Suppressor macrophage treated with lipopolysaccharide for 4 hours (primary cell): ENCODE measurements at places on chromosomes 12 and 14.

DNA sequence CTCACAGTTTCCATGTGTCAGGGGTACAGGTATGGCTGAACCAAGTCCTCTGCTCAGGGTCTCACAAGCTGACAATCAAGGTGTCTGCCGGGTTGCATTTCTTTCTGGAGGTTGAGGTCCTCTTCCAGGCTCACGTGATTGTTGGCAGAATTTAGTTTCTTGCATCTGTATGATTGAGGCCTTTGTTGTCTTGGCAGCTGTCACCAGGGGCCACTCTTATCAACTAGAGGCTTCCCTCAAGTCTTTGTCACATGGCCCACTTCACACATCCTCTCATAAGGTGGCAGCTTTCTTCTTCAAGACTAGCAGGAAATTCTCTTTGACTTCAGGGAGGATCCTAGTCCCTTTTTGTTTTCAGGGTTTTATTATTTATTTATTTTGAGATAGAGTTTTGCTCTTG lies 46.0 kb upstream of the FOS start:
- no peak for DNase-seq

DNA sequence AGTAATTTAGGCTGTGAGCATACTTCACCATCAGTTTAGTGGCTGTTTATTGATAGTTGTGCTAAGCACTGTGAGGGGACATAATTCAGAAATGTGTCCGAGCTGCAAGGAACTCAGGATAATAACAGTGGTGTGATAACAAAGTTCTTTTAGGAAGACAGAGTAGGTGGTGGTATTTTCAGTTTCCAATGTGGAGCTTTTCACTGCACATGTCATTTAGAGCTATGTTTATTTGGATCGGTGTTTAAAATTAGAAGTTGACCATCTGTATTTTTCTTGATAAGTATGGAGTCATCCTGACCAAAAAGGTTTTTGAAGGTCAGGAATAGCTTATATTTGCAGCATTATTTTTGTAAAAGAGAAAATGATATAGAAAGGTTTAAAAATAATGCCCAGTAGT lies 443.5 kb downstream of the TMTC2 start:
- DNase-seq = no peak

GRCh38 chr14:32366256-32366879 lies 37.3 kb downstream of the AKAP6 start:
- no peak for DNase-seq

GRCh38 chr12:66596199-66596598 lies 82.7 kb downstream of the GRIP1 start:
- DNase-seq = peak; percentile 13

- no peak for DNase-seq
Observed at GRCh38 chr12:102356690-102357089, 123.7 kb downstream of the IGF1 start.
